Activated CD8-positive, alpha-beta T cell treated with anti-CD3 and anti-CD28 coated beads, Interleukin-2, amount 10 ng/mL, durations not matched to agents 7 days and 5 days (primary cell): ENCODE measurements at places on chromosomes 3 and 15. TPM values are rescaled to one million over a fixed set of nuclear protein-coding genes. Genes with fewer than 3 reads are reported as not detected.

- no peak for DNase-seq
Measured at GRCh38 chr3:22859618-22860017, 343.5 kb upstream of the UBE2E2 start.

GRCh38 chr3:52574056-52574965 lies 37.9 kb downstream of the UQCC5 start:
- no peak for DNase-seq

DNA sequence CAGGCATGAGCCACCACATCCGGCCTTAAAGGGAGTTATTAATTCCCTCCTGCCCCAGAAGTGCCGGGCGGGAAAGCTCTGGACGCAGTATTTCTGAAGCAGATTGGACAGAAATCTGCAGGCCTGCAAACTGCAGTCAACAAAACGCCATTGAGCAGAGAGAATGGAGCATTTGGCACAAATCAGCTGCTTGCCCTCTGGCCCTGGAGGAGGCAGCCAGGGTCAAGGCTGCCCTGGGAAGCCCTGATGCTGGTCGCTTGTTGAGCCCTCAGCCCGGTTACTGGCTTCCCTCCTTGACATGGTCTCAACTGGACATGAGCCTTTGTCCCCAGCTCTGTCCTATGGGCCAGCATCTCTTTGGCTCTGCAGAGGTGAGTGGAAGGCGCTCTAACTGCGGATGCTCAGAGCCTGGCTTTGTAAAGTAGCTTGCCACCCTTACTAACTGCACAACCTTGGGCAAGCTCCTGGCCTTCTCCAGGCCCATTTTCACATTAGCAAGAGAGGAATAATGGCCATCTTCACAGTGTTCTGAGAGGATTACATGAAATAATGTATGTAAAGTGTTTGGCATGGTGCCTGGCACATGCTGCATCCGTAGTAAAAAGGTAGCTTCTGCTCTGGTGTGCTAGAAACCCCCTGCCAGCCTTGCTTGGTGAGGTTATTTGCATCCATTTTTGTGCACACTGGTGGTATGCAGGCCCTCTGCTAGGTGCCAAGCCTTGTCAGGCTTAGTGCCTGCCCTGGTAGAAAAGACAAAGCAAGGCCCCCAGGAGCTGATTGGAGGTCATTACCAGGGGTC lies 4.1 kb downstream of the SEMA4B start:
- no peak for DNase-seq

- no peak for DNase-seq
Measured at GRCh38 chr15:57885435-57885834, 178.9 kb downstream of the POLR2M start.

DNA sequence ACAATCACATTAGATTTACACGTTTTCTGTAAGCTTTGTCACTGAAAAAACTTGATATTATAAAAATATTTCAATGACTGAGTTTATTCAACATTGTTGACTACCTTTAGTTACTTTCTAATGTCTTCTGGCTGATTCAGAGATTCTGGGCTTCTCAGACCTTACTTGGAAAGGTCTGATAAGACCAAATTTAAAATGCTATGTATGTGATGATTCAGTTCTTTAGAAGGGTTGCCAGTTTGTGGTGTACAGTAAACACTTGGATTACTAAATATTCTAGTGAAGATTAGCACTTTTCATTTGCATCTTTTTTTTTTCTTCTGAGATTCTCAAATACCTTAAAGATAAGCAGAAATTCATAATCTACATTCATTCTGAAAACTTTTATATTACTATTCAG lies 49.8 kb downstream of the SGO1 start:
- DNase-seq = no peak

GRCh38 chr3:177589041-177589650 lies 391.9 kb upstream of the TBL1XR1 start:
- no peak for DNase-seq

DNA sequence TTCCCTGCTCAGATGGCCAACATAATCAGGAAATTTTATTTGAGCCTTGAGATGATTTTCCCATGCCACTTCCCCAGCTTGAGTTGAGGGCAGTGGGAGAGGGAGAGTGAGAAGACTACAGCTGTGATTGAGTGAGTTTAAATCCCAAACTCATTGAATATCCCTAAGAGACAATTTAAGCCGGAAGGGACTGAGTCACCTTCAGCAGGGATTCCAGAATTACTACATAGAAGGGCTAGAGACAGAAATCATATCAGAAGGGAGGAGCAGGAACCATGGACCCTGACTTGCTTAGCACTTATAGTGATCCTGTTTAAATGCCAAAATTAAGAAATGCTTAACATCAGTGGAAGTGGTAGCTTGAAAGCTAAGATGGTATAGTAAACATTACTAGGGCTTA lies 312.2 kb upstream of the SLCO3A1 start:
- DNase-seq = no peak

GRCh38 chr3:184850201-184850600 lies 38.2 kb downstream of the VPS8 start:
- no peak for DNase-seq

DNA sequence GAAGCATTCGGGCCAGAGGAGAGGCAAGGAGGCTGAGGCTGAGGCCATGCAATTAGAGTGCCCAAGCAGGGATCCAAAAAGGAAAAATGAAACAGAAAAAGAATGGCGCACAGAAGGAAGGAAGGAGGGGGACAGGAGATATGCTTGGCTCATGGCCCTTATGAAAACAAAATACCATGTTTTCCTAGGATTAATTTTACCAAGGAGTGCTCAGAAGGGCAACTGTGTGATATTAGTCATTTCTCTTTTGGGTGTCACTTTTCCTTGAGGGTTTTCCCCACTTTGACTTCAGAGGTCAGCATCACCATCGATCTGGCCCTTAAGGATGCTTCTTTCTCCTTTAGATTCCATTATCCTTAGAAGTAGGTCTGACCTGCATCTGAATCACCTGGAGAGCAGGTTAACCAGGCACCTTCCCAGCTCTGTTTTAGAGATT lies 1.4 kb downstream of the PARP14 start:
- DNase-seq = no peak

DNA sequence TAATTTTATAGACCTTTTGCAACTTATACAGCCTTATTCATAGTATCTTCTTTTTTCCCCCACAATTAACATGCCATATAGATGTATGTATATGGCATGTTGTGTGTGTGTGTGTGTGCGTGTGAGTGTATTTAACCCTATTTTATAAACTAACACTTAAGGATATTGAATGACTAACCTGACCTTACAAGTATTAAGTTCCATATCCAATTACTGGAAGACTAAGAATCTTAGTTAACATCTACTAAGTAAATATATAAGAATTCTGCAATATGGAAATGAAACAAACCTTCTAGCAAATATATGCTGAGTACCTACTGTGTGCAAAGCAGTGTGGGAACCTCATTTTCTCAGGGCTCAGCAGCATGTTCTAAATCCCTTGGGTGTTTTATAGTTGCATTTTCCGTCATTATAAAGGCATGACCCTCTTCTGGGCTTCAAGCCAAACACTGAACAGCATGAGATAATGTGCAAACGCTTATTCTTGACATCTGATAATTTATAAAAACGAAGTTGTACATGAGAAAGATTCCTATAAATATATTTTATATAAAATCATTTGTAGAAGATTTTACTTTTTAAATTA lies 105.5 kb downstream of the NLGN1 start:
- DNase-seq = no peak

DNA sequence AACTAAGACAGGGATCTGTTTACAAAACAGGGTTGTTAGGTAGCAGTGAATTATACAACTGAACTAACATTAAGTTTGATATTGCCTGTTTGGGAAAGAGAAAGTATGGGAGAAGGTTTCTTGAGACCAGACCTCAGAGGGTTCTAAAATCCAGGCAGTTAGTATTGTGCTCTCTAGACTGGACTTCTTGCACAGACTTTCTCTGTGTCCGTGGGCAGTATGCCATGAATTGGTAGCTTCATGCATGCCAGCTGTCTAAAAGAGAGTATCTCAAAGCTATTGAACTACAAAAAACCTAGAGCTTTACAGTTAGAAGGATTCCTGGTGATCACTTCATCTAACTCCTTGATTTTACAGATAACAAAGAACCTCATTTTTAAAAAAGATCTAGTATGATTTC lies 12.5 kb downstream of the SAMD7 start:
- no peak for DNase-seq

RGMA gene
- not detected for total RNA-seq

C3orf80 gene
- total RNA-seq = not detected

NR1I2 gene
- total RNA-seq = 0.26 TPM

DGKG gene
- 0.37 TPM for total RNA-seq

WDR93 gene
- not detected for total RNA-seq
